ENCODE measurements at places on chromosomes 7 and 10.

- DNase-seq, result no peak
These were observed 4.2 kb upstream of the AOC1 start for GRCh38 chr7:150848111-150848510.

DNA sequence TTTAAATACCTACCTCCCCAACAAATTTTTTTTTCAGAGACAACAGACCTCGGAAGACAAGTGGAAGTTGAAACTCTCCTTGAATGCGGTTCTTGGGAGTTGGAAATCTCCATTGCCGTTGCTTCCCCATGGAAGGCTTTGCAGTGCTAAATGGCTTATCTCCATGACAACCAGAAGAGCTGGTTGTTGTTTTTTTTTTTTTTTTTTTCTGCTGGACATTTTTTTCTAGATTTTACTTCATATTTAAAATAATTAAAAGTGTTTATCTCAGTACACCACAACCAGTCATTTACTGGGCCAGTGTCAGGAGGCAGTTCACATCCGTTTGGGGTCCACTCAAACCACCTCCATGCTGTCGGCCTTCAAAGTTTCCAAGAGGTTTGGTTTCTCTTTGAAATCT is 348.5 kb upstream of the PRKCQ start:
- no peak for DNase-seq

- DNase-seq, result no peak
These were observed 350.6 kb downstream of the TFEC start for GRCh38 chr7:115679976-115680375.

DNA sequence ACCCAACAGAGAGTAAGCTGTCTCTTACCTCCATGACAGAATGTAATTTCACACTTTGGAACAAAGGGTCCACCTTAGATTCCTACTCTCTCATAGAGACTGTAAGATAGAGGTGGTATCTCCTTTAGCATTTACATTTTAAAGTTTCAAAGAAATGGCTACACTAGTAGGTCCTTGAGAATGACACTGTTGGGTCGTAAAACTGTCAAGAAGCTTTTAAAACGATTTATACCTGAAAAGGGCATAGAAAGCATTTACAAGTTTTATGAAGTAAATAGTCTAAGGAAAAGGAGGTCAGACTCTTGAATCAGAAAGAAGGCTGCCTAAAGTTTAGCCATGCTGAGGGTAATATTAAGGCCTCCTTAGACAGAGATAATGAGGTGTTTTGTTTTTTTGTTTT is 1212.4 kb upstream of the PHF14 start:
- DNase-seq, result no peak

DNA sequence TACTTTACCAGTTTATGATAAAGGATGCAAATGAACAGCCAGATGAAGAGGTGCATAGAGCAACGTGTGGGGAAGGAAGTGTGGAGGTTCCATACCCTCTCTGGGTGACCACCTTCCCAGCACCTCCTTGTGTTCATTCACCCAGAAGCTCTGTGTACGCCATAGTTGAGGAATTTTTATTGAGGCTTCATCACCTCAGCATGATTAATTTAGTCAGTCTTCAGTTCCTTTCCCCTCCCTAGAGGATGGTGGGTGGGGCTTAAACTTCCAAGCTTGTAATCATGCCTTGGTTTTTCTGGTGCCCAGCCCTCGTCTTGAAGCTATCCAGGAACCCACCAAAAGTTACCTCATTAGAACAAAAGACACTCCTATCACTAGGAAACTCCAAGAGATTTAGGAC is 162.7 kb downstream of the PLCE1 start:
- no peak for DNase-seq

DNA sequence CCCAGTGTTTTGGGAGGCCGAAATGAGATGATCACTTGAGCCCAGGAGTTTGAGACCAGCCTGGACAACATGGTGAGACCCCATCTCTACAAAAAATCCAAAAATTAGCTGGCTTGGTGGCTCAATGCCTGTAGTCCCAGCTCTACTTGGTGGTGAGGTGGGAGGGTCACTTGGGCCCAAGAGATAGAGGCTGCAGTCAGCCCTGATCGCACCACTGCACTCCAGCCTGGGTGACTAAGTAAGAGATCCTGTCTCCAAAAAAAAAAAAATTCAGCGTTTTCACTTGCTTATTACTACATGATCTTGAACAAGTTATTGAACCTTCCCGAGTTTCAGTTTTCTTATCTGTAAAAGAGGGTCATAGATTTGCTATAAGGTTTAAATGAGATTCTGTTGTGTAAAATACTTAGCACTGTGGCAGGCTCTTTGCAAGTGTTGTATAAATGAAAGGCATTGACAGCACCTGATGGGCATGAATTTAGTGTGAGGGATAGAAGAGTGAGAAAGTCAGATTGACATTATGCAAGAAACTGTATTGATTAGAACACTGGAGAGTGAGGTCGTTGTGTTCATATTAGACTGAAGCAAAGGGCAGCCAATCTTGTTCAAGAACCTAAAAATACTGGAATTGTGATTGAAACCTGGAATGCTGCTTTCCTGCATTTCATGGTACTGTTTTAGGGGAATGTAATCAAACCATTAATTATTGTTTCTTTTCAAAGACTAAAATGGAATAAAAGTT is 136.8 kb downstream of the LCOR start:
- DNase-seq, result no peak

GRCh38 chr10:3761021-3761686 is 23.9 kb downstream of the KLF6 start:
- no peak for DNase-seq

GRCh38 chr10:75029420-75029819 is 82.0 kb upstream of the SAMD8 start:
- DNase-seq, result no peak

DNA sequence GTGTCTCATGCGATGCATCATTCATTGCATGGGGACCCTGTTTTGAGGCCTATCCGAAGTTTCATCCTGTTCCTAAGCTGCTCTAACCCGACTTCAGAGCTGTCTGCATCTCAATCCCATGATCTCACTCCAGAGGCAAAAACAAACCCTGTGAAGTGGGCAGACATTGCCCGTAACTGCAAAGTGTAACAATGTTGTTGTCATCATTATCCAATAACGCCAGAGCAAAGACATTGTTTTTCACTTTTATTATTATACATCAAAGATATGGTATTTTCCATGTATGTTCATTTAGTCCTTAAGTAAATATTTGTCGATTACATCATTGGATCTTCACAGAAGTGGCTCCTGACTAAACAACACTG is 246.7 kb downstream of the KLF6 start:
- DNase-seq, result no peak

- DNase-seq, result no peak
These were observed 664.8 kb upstream of the SEMA3D start for GRCh38 chr7:85851571-85852193.

- DNase-seq, result no peak
These were observed 73.3 kb downstream of the DNAH11 start for GRCh38 chr7:21616091-21616490.

DNA sequence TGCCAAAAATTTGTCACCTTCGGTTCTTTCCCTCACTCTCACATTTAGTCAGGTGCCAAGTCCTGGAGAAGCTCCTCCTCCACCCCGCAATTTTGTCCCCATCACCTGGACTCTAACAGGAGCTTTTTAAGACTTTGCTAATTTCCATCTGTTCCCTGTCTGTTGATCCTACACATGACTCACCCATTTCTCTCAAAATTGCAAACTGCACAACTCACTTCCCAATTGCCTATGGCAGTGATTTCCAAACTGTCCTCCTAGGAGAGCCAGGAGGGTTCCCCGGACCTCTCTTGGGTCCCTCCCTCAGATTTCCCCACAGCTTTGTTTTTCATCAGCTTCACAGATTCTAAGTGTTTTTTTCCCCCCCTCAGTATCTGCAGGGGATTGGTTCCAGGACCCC is 120.3 kb downstream of the WNT2 start:
- no peak for DNase-seq

DNA sequence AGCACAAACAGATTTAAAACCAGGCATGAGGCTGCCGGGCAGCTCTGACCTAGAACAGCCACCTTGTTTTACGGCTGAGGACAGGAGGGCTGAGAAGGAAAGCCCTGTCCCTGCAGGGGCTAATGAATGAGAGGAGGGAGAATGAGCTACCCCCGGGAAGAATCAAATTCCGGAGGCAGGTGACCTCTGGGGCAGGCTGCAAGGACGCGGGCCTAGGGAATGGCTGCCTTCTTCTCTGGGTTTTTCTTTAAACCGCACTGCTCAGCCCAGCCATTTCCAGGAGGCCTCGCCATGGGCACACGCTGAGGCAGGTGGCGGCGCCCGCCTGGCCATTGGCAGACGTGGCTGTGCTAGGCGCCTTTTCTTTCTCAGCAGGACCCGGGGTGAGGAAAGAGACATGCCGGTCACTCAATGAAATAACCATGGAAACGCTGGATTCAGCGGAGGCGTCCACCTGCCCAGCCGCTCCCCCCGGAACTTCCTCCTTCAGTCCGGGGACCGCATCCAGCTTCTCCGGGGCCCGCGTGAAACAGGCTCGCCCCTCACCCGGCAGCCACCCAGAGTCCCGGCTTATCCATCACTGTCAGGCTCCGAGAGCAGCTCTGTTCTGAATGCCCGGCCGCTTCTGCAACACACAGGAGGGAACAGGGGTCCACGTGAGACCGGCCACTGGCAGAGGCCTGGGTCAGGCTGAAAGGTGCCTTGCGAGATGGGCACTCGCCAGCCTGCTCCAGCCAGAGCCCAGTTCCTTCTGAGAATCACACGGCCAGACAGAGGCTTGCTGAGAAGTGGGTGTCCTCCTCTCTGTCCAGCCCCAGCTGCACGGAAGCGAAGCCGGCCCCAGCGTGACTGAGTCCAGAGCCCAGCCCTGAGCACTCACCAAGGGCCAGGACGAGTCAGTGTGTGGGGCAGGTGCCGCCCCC is 82.1 kb downstream of the PDGFA start:
- no peak for DNase-seq

GRCh38 chr10:125531465-125531864 is 151.5 kb downstream of the TEX36 start:
- DNase-seq, result no peak

All from stimulated activated CD8-positive, alpha-beta memory T cell treated with anti-CD3 and anti-CD28 coated beads, Interleukin-15, amount 100 ng/mL, for 48 hours (primary cell).